GF-D8 (cell line): ENCODE measurements at places on chromosomes 11 and 22.

DNA sequence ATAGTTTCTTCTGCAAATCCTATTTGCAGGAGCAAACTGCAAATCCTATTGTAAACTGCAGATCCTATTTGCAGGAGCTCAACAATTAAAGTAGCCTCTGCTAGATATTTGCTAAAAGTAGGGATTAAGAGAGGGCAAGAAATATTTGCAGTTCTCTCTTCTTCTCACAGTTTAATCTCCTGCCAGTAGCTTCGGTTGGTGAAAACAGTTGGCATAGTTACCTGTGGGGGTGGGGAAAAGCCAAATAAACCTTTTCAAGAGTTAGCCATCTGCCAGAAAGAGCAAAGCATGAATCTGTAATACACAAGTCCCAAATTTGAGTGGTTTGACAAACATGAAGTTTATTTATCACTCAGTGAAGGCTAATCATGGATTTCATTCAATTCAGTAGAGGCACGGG, 942.5 kb downstream of the JRKL start:
- DNase-seq: no peak

DNA sequence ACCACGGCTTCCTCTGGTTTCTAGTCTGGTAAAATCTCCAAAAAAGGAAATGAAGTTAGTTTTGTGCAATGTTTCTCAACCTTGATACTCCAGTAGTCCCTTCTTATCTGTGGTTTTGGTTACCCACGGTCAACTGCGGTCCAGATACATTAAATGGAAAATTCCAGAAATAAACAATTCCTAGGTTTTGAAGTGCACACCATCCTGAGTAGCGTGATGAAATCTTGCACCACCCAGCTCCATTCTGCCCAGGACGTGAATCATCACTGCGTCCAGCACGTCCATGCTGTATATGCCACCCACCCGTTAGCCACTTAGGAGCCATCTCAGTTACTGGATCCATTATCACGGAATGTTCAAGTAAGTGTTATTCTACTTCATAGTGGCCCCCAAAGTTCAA, 117.0 kb downstream of the FBXO7 start:
- peak; percentile 5 for DNase-seq

DNA sequence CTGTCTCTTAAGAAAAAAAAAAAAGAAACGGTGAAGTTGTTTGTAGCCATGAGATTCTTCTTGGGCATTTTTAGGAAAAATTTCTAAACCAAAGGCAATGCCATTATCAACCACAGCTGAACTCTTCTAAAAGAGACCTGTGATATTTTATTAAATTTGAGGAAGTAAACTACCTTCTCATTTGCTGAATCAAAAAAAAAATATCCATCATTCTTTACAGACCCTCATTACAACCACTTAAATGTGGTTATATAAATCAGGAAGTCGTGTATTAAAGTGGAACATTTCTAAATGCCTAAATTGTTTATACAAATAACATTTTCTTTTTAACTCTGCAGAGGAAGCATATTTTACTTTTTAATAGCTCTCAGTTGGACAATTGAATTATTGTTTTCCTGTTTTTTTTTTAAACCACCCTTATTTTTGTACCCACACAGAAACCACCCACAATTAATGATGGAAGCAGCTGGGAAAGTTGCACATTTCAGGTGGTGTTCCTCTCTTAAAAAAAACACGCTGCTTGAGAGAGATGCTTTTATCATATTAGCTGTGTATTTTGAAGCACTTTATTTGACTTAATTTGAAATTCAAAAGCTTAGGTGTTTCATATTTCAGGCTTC, 91.2 kb downstream of the ARHGAP42 start:
- DNase-seq: no peak

DNA sequence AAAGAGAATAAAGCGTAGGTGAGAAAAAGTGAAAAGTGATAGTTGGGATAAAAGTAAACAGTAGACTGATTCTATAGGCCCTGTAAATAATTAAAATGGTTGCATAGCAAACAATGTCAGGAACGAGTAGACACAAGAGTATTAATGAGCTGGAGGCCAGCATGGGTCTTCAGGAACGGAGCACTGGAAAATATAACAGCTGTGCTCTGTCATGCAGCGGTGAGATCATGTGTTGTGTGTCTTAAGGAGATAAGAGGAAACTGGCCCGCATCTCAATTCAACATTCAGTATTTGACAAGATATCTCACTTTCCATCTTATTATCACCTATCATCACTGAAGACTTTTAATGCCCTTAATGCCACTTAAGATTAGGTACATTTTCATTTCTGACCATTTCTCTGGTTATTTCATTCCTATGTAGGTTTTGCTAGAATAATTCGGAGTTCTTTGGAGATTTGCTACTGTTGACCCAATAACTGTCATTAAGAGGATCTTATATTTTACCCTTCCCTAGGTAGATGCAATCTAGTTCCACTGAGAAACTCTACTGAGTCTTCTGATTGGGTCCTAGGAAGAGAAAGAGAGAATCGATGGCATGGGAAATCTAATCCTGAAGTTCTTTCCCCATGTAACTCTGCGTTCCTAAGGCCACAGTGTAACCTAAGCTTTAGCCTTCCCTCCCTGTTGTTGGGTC, 35.5 kb upstream of the VWA5A start:
- no peak for DNase-seq

DNA sequence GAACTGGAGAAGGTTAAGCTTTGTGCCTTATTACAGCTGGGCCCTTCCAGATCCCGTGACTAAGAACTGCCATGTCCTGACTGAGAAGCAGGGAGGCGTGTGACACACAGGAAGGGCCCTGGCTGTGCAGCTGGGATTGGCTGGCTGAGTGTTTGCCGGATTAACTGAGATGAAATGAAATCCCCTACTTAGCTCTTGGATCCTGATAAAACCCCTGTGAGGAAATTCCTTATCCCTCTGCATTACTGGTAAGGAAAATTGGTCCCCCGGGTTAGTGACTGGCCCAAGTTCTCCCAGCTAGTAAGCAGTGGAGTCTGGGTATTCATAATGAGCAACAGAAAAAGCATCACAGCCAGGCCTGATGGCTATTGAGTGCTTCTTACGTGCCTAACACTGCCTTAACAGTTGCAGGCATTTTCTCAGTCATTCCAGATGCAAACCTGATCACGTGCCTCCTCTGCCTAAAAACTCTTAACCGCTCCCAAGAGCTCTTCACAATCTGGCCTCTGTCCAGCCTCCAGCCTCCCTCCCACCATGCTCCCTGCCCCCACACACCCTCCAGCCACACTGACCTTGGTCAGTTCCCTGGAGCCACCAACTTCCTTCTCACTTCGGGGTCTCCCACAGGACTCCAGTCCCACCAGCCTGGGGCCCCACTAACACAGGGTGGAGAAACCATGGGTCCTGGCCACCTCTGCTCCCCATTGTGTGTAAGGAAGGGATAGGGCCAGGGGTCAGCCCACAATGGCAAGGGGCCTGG, 37.8 kb downstream of the ARRB1 start:
- no peak for DNase-seq

DNA sequence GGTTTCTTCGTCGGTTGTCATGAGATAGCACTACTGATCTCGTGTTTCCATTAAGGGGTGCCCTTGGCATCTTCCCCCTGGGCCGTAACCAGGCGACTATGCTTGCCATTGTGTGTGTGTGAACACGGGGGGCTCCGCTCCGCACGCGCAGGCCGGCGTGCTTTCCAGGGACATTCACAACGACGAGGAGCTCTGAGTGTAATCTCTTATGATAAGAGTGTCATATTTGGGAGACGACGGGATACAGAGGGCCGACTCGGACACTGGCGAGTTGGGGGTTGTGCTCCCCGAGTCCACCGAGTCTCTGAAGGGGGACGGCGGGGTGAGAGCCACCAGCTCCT, 170.9 kb upstream of the CTSC start:
- DNase-seq: no peak

- no peak for DNase-seq
Observed at GRCh38 chr11:78492973-78493372, 75.4 kb upstream of the GAB2 start.

- no peak for DNase-seq
Observed at GRCh38 chr22:29078036-29078868, 5.4 kb downstream of the KREMEN1 start.

DNA sequence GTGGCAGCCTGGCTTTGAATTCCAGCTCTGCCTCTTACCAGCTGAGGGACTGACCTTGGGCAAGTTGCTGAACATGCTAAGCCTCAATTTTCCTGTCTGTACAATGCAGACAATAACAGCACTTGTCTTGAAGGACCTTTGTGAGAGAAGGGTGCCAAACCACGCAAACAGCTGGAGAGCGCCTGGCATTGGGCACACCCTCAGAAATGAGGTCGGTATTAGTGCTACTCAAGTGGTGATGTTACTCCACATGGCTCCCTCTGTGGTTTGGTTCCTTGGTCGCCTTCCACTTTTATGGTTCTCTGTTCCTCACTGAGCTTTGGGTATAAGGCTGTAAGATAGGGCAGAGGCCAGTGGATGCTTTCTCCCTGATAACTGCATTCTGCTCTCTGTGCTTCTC, 8.2 kb downstream of the UBASH3B start:
- DNase-seq: peak; percentile 61

DNA sequence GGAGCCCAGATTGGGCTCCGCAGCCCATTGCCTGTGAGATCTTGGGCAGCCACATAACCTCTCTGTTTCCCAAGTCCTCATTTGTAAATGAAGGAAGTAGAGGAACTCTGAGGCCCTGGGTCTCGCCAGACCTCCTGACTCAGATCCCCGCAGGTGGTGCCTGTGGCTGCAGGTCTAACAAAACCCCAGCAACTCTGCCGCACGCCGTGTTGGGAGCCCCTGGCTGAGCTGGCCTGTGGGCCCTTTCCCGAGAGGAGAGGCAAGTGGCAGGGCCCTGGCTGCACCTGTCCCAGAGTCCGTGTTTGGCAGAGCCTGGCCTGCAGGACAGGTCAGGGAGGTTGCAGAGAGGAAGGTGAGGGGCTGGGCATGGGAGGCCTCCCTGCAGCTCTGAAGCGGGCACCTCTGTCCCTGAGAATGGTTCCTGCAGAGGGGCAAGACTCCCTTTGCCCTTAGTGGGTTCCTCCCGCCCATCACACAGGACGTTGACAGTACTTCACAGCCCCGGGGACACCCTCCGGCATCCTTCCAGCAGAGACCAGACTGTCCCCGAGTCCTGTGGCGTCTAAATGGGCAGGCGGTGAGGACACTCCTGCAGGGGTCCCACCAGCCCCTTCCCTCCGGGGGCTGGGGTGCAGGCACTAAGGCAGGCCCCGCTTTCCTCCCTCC, 67.7 kb downstream of the ARHGAP8 start:
- DNase-seq: no peak

- no peak for DNase-seq
Observed at GRCh38 chr11:134901542-134901941, 489.5 kb upstream of the B3GAT1 start.

GRCh38 chr22:40202225-40202944, 24.7 kb downstream of the TNRC6B start:
- no peak for DNase-seq

DNA sequence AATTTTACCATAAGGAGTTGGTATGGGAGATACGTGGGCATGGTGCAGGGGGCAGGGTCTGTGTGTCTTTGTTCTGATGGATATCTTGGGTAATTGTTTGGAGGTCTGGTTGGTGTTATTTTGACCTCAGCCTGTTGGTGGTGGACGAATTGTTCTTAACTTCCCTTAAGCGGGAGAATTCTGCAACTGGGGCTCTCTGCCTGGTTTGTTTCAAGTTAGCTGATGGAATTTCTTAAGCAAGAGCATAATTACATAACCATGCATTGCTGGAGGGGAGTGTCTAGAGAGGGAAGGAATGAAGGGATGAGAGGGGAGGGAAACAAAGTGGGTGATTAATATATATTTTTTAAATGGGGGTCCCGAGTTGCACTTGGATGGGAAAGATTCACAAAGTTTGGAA, 908.5 kb upstream of the RAG2 start:
- no peak for DNase-seq

GRCh38 chr11:44834846-44835245, 108.1 kb downstream of the TSPAN18 start:
- no peak for DNase-seq

GRCh38 chr11:12733091-12733490, 58.9 kb downstream of the TEAD1 start:
- no peak for DNase-seq

GRCh38 chr11:100887659-100888058, 200.6 kb downstream of the ARHGAP42 start:
- DNase-seq: no peak

DNA sequence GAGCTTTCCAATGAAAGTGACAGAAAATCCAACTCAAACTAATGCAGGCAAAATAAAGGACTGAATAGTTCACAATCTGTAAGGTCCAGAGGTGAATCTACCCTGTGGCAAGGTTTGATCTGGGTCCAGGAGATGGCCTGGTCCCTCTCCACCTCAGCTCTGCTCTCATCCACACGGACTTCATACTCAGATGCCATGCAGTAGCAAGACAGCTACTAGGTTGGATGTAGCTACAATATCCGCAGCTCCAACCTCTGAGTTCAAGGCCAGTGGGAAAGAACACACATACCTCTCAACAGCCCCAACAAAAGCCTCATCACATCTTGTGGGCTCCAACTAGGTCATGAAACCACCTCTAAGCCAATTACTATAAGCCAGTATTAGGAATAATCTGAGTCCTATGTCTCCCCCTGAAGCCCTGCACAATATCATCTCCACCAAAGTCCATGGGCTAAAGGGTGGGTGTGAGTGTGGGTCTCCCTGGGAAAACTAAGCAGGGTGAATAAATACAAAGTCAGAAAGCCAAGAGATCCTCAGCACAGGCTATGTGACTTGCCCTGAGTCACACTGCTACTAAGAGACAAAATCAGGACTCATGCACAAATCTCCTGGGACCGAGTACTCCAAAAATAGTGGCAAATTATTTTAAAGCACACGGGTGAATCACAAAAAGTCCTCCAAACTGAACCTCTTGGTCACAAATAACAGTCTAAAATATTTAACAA, 78.8 kb downstream of the LARGE1 start:
- DNase-seq: no peak

- DNase-seq: peak; percentile 12
Observed at GRCh38 chr11:93740730-93741093, 583 bp downstream of the TAF1D start.

GRCh38 chr22:30310881-30311771, 15.6 kb downstream of the TBC1D10A start:
- DNase-seq: no peak

DNA sequence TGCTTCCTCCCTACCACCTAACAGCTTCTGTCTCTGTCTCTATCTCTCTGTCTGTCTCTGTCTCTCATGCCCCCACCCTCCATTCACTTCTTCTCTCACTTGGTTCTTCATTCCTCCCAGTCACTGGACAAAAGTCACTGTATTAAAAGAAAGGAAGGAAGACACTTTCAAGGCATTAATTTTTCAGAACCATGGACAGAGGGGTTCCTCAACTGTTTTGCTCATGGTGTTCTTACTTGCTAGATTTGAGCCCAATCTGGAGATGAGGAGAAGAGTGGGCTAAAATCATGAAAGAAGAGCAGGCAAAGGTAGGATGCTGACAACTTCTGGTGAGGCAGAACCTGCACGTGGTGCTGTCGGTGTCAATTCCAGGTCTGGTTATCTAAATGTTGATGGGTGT, 116.7 kb upstream of the LARGE1 start:
- DNase-seq: no peak
